ENCODE measurements at places on chromosomes 16 and 17.

DNA sequence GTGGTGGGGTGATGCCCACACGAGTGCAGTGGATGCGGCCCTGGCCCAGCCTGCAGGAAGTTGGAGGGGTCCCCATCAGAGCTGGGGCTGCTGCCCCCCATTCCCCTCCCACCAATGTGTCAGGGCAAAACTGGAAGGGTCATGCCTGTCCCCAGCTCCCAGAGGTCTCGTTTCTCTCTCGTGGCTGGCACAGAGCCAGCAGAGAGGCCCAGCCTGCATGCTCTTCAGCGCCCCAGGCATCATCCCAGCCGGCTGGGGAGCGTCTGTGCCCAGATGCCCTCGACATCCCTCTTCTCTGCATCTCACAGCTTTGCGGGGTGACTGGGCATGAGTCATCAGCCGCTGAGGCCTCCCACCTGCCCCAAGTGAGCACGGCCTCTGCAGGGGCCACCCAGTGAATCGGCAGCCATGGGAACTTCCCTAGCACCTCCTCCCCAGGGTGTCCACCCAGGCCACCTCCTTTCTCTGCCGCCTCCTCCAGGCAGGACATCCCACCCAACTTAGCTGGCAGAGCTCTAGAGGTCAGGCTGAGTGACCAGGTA is 9.8 kb upstream of the CSNK1D start:
- peak; percentile 55 for DNase-seq

GRCh38 chr16:72426386-72426785 is 254.4 kb upstream of the PMFBP1 start:
- no peak for DNase-seq

DNA sequence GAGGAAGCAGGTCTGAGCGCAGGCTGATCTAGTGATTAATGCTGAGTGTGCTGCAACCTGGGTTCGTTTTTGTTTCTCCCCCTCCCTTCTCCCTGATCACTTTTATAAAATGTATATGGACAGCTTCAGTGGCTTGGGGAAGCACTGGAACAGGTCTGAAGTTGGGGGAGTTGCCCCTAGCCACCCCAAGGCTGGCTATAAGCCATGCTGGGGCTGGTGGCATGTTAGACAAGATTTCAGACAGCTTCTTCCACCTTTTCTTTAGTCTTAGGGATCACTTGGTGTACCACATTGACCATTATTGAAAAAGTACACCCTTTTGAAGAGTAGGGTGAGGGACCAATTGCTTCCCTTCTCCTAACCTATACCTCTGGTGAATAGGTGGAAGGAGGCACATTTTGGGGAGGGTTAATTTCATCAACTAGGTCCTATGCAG is 3.8 kb upstream of the VAC14 start:
- no peak for DNase-seq

GRCh38 chr17:305090-305976 is 47.3 kb downstream of the RPH3AL start:
- no peak for DNase-seq

GRCh38 chr17:80523956-80524712 is 20.5 kb upstream of the RPTOR start:
- no peak for DNase-seq

Data from Calu3 (cell line).